ENCODE measurements at places on chromosomes 4 and X.

DNA sequence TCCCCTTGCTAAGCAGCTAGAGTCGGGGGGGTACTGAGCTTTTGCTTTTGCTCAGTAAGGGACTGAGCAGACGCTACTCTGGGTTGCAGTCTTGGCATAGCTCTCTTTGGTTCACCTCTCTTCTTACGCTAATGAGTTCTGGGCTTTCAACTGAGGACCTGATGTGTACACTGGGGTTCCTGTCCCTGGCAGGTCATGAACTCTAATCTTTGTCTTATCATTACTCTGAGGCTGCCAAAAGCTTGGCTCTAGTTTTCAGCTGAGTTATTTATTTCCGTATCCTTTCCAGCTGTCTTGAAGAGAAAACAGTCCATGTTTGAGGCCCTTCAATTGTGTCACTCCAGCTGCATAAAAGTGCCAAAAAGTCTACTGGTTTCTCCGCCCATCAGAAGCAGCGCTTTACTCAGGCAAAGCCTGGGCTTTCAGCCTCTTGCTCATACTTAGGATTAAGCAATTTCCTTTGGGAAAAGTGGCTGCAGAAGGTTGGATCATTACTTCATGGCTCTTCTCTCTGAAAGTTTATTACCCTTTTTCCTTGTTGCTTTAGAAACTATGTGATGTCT is 121.0 kb upstream of the STOX2 start:
- peak; percentile 79 for DNase-seq

DNA sequence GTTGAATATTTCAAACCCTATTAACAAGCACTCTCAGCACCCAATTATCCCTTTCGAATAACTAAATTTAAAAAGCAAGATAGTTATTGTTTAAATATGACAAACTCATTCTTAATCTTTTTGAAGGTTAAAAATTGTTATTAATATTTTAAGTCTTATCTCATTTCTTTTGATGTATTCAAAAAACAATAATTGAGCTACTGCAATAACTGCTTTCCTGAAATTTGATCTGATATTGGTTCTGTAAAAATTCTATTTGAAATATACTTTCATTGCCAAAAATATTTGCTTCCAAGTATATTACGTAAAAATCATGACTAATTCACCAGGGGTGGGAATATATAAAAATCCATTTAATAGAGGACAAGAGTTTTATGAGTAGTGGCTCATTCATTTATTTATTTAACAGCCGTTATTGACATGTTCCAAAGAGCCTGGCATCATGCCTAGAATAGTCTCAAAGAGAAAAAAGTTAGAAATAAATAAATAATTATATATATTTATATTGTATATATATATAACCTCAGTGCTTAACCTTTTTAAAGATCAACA is 34.4 kb downstream of the GLRA3 start:
- peak; percentile 9 for DNase-seq

GRCh38 chr4:76233967-76234678 is 17.4 kb upstream of the FAM47E start:
- no peak for DNase-seq

GRCh38 chr4:73816814-73817213 is 19.7 kb upstream of the CXCL6 start:
- peak; percentile 94 for DNase-seq

DNA sequence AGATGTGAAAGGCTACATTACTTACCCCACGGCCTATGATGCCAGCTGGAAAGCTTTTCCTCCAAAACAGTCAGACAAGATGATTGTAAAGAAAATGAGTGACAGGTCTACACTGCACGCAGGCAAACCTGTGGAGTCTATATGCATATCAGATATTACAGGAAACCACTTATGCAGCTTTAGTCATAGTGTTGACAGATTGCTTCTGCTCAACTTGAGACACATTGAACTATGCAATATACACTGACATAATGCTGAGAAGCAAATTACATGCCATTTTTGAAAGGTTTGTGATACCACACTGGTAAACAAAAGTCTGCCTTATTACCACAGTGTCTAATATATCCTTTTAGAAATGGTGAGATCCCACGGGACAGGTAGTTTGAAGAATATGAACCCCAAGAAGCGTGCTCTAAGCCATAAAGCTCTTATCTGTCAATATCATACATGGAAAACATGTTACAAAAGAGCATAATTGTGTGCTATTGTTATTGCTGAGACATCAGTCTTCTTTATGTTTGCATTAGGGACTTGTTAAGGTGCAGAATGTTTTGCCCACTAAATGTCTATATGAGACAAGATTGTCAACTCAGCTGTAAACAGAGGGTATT is 1835.8 kb upstream of the TENM3 start:
- no peak for DNase-seq

DNA sequence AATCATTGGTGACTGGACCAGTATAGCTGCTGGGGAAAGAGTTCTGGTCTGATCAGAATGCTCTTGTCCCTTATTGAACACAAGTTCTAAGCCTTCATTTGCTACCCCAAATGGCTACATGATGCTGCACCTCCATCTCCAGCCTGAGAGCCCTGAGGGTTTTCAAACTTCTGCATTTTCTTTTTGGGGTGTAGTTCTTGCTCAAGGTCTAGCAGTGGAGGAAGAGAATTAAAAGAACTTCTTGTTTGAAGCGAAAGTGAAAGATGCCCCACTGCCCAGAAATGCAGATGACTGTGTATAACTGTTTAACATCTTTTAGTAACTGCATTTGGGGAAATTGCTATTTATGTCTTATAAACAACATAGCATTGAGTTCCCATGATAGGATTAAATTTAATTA is 38.5 kb downstream of the LAMTOR3 start:
- DNase-seq: no peak

DNA sequence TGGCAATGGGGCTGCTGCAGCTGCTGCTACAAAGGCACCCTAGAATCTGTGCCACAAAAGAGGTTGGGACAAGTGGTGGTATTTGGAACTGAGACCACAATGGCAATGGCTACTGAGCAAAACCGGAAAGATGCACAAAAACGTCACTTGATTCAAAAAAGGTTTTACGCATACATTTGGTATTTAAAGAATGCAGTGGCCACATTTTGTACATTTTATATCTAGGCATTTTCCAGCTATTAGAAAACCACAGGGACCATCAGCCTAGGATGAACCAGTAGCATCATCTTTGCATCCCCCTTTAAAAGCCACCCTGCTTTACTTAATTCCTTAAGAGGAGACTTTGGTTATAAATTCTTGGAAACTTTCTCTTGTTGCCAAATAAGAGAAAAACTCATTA is 104.8 kb upstream of the CXCL13 start:
- no peak for DNase-seq

DNA sequence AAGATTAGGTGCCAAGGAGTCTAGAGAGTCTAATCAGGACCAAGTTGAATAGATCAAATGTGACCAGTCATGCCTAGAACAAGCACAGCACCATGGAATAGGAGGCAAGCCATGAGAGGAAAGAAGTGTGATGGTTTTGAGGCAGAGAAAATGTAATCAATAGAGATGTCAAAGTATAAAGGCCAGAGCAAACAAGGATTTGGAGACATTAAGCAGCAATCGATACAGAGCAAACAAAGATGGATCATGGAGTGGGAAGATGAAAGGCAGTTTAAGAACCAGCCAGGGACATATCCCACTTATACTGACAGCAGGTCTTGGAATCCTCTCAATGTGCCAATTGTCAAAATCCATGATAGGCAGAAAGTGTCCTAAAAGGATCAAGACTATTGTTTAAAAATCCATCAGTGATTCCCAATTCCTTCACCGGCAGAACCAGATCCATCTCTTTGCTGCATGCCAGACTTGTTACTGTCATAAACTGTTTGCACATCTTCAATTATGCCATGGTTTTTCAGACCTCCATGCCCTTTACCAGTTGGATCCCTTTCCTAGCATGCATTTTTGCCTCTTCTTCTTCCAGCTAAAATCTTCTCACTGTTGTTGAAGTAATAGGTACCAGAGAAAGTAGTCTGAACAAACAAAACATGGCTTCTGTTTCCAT is 520.7 kb upstream of the ARX start:
- no peak for DNase-seq

DNA sequence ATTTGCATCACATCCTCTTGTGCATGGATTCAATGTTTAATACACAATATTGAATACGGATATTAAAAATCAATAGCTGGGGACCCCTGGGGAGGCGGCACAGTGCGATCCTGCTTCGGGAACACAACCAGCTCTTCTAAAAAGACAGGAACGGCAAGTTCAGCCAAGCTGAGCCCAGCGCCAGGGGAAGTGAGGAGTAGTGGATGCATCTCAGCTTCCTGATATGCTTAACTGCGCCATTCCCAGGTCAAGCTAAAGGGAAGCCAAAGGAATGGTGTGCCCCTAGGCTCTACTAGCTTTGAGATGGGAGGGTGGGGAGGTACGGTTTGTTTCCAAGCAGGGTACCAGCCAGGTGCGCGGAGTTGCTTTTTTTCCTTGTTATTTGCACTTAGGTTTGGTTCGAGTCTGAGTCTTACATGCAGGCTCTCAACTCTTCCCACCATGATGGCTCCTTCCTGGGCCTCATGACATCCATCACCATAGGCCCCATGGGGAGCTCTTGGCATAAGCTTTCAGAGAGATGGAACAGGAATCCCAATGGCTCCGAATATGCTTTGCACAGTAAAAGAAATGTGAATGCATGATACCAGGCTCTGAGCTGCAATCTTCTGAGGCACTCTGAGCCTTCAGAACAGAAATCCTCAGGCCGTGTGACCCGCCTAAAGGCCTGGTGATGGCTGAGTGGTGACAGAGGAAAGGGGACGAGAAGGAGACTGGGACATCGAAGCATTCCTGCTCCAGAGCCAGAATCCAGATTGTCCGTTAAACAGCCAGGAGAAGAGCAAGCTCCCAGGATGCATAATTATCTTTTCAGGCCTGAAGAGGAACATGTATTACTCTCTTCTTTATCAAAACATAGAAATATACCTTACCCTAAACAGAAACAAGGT is 51.8 kb upstream of the BCOR start:
- DNase-seq: no peak

DNA sequence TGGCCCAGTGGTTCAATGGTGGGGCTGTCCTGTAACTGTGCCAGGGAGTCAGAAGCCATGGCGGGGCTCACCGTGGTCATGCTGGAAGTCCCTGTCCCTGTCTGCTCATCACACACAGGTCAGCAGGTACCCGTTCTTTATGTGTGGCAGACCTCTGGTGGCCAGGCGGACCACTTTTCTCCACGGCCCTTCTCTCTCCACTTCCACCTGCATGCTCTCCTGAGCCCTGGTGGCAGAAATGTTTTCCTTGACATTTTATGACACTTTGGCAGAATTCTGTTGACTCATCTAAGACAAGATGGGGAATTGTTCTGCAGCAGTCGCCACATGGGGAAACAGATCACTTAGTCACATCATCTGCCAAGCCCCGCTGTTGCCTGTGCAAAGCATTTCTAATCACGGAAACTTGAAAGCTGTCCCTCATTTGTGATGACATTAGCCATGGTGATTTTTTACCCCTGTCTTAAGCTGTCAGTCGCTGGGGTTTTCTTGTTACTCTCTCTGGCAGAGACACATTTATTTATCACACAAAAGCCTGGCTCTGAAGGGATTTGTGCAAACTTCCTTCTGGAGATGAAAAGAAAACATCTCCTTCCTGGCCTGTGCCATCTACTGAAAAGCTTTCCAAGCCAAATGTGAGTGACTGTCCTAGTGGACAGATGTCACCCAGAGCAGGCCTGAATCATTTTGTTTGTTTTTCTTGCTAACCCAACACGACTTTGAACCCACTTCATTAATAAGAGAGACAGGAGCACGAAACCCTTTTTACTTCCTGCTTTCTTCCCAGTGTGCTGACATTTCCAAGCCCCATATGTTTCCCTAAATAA is 38.8 kb upstream of the STIM2 start:
- DNase-seq: no peak

GRCh38 chrX:1300449-1300848 is 31.8 kb downstream of the CSF2RA start:
- DNase-seq: no peak

- no peak for DNase-seq
Measured at GRCh38 chrX:129617420-129617819, 37.3 kb downstream of the APLN start.

DNA sequence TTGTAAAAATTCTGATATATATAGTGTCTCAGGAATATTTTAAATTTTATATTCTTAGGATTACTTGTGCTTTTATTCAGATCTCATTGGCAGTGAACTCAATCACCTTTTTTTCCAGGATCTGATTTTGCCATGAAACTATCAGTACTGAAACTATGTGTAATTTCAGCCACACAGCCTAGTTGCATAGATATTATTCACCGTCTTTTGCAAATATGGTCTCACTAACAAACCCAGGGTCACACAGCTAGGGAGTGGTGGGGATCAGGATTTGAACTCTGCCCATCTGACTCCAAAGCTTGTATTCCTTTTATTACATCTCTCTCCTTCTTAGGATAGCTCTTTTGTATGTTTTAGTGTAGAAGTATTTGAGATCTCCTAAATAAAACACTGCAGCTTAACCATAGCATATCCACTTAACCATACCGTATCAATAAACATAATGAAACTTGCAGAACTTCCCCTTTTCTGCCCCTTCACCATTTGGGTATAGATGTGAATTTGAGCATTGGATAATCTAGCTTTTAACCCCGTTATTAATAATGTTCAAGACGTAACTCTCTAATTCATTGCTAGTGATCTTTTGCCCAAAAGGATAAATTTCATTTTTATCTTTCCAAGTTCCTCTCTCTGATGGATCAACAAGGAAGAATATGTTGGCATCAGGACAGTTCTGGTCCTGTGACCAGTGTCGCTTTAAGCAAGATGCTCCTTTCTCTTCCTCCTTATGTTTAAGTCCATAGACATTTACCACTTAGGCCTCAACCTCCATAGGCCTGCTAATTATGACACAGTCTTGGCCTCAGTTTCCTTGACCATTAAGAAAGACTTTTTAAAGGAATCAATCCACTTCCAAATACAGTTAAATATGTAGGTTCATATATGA is 74.6 kb downstream of the RAPGEF2 start:
- no peak for DNase-seq

DNA sequence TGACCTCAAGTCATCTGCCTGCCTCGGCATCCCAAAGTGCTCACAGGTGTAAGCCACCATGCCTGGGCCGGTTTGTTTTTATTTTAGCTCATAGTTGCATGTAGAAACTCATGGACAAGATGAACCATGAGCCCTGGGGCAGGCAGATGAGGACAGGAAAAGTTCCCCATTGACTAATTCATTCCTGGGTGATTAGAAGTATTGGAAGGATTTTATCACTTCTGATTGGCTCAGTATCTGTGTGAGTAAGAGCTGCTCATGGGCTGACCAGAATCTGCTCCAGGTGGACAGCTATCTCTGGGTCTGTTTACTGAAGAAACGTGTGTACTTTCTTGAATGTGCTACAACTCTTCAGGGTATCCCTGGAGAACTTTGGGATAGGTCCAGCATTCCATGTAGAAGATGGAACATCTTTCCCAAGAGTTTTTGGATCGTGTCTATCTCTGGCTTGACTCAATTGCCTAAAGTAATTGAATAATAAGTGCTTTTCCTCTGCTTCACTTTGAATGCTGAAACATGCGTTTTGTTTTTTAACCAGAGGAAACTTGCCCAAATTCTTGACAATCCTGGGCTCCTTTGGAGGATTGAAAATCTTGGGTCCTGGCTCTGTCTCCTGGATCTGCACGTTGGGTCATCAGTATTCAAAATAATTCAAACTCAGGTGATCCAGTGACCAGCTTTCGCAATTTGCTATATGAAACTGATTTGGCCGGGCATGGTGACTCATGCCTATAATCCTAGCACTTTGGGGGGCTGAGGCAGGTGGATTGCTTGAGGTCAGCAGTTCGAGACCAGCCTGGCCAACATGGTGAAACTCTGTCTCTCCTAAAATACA is 88.6 kb upstream of the DHRSX start:
- DNase-seq: peak; percentile 70

Measured in fibroblast of mammary gland (primary cell).